ENCODE measurements at places on chromosomes 3 and 15.
A peak's percentile ranks its signal among the peaks of the same experiment; 100 is the strongest.

DNA sequence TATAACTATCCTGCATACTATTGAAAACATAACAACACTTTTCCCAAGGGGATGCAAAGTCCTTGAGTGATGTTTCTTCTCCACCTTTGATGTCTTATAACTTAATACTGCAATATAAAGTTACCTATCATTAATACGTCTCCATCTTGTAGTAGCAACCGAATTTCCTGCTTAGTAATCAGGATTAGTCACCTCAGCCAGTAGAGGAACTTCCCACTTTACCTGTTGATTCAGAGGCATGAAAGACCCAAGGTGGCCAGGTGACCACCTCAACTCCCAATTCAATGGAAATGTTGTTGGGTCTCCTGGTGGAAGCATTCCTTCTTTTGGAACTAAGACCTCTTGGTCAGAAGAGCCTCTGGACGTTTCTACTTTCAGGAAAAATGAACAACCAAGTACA is 3.5 kb upstream of the TMCC1 start:
- DNase-seq = no peak

DNA sequence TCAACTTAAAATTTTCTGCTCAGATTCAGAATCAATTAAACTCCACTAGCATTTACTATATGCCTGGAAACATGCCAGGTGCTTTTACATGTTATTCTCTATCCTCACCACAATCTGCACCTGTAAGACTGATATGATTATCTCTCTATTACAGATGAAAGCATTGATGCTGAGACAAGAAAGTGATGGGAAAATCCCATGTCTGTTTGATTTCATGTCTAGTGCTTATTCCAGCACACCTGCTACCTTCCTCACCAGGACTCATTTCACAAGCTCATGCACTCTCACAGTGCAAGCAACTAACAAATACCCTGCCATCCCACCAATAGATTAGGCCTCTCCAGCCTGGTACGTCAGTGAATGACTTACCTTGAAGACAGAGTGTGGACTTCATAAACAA is 25.0 kb upstream of the BCL6 start:
- no peak for DNase-seq

- DNase-seq = peak; percentile 93
These were observed 24.0 kb upstream of the TLE3 start for GRCh38 chr15:70121624-70122302.

- no peak for DNase-seq
These were observed 16.8 kb upstream of the TNFSF10 start for GRCh38 chr3:172540049-172540448.

DNA sequence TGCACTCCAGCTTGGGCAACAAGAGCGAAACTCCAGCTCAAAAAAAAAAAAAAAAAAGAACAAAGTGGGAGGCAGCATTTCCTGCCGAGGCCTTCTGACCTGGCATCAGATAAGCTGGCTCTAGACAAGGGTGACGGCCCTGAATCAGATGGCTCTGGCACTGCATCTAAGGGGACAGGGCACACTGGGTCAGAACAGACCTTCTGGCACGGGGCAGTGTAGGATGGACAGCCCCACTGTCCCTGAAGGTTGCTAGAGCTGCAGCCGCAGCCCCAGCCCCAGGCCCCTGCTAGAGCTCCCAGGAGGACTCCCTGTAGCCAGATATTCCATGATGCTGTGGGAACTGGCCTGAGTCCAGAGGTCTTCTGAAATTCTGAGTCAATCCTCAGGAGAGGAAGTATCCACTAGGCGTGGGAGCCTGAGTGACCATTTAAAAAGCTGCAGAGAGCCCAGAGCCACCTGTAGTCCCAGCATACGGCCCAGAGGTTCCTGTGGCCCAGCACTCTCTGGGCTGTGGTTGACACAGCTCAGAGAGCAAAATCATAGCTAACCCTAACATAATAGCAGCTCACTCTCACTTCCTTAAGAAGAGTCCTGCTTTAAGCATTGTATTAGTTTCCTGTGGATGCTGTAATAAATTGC is 69.2 kb upstream of the MFGE8 start:
- DNase-seq = peak; percentile 70

- DNase-seq = no peak
These were observed 241.4 kb downstream of the ISL2 start for GRCh38 chr15:76577879-76578512.

DNA sequence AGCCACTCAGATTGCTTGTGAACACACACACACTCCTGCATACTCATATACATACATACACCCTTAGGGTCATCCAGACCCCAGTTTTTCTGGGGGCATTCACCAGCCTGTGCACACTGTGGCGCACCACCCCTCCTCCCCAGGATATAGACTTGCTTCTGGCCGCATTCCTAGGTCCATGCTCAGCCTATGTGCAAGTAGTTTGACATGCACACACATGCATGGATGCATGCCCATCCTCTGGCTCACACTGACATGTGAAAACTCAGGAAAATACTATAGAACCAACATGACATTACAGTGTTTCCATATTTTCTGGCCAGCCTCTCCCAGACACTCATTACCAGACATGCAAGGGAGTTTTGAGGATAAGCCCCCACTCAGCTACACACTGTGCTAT is 79.3 kb upstream of the POLG start:
- no peak for DNase-seq

GRCh38 chr15:81301815-81302399 is 22.0 kb downstream of the STARD5 start:
- DNase-seq = no peak
